ENCODE measurements at places on chromosomes 2 and 18. TPM values are rescaled to one million over a fixed set of nuclear protein-coding genes. Genes with fewer than 3 reads are reported as not detected.
A peak's percentile ranks its signal among the peaks of the same experiment; 100 is the strongest.

VWC2L gene
- not detected for polyA plus RNA-seq

FRZB gene
- polyA plus RNA-seq: not detected

TFCP2L1 gene
- polyA plus RNA-seq: 31.0 TPM

- H3K27ac ChIP-seq: no peak overlapping the region
- no peaks in the 10 kb centered on the region for H3K36me3 ChIP-seq
- no peaks in the 10 kb centered on the region for H3K27me3 ChIP-seq
- no peak overlapping the region for H3K4me3 ChIP-seq
- H3K4me1 ChIP-seq: no peaks in the 10 kb centered on the region
- DNase-seq: no peak
Measured at GRCh38 chr2:155368934-155369333, 670.4 kb downstream of the KCNJ3 start.

GRCh38 chr18:519019-519879 is 18.7 kb upstream of the COLEC12 start:
- no peak overlapping the region for H3K27ac ChIP-seq
- no peaks in the 10 kb centered on the region for H3K27me3 ChIP-seq
- DNase-seq: no peak
- no peaks in the 10 kb centered on the region for H3K36me3 ChIP-seq
- H3K4me3 ChIP-seq: no peak overlapping the region

- peaks cover 26% of the 10 kb centered on the region for H3K4me1 ChIP-seq
- H3K4me3 ChIP-seq: no peak overlapping the region
- no peaks in the 10 kb centered on the region for H3K27me3 ChIP-seq
- peak overlapping the region; percentile 45 for H3K27ac ChIP-seq
Measured at GRCh38 chr2:235170536-235171521, 219.0 kb downstream of the SH3BP4 start.

DNA sequence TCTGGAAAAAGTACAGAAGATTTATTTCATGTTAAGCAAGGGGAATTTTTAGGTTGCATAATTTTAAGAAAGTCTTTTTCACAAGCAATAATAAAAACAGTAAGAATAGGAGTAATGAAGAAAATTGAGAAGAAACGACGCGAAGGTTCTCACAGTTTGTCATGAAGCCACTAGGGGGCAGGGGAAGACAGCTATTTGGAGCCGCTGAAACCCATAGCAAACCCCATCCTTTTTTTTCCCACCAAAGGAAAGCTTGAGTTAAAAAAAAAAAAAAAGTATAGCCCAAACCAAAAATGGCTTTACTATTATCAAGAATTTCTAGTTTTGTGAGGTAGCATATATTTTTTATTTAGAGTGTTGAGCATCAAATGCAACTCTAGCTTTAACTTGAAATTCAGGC is 300.9 kb downstream of the PHLPP1 start:
- no peaks in the 10 kb centered on the region for H3K4me1 ChIP-seq
- no peaks in the 10 kb centered on the region for H3K36me3 ChIP-seq
- no peak for DNase-seq
- no peak overlapping the region for H3K27ac ChIP-seq
- H3K4me3 ChIP-seq: no peak overlapping the region
- peaks cover 4% of the 10 kb centered on the region for H3K27me3 ChIP-seq

LYPD6 gene
- polyA plus RNA-seq: 2.4 TPM

SERPINB3 gene
- polyA plus RNA-seq: 3.8 TPM

SLC9A4 gene
- not detected for polyA plus RNA-seq

GRCh38 chr2:100321866-100322820 is at the start of gene LONRF2:
TSS of gene LONRF2 (minus strand) at chr2:100322501. CDS start at chr2:100322093, 408 bp downstream.
- no peaks in the 10 kb centered on the region for H3K36me3 ChIP-seq
- H3K27ac ChIP-seq: no peak within 1 kb of the TSS
- no peak for DNase-seq
- no peaks in the 10 kb centered on the region for H3K4me1 ChIP-seq
- H3K4me3 ChIP-seq: no peak within 1 kb of the TSS

SLC23A3 gene
- polyA plus RNA-seq: 2.4 TPM

DNA sequence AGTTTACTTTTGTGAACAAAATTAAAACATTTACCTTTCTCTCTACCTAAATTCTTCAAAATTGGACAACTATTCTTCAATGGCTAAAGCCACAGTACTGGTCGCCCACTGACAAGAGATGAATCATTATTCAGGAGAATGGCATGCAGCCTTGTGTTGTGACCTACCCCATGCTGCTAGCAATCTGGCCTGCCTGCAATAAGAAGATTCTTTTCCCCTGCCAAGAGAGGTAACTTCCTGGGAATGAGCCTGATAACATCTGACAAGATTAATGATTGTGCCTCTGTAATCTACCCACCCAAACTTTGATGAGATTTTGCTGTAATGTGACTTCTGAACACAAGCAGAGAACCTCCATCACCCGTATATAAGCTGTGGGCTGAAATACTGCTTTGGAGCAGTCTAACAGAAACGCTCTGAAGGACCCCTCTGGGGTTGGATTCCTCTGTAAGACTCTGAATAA is 47.0 kb upstream of the ST3GAL5 start:
- no peak for DNase-seq
- H3K4me3 ChIP-seq: no peak overlapping the region
- H3K4me1 ChIP-seq: peaks cover 32% of the 10 kb centered on the region
- no peaks in the 10 kb centered on the region for H3K27me3 ChIP-seq

GPAT2 gene
- polyA plus RNA-seq: 0.06 TPM

NEB gene
- 0.16 TPM for polyA plus RNA-seq

DNA sequence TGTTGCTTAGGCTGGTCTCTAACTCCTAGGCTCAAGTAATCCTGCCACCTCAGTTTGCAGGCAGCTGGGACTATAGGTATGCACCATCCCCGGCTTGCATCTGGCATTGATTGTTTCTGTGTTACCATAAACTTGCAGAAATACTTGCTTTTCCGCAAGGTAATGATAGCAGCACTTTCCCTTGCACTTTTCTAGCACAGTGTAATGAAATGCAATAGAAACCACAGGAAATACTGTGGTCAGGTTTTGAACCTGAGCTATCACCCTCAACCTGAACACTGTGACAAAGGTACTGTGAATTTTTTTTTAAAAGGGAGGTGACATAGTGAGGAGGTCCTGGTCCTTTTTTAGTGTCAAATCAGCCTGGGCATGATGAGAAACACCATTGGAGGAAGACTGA is 38.3 kb downstream of the DHRS9 start:
- no peak overlapping the region for H3K27ac ChIP-seq
- DNase-seq: no peak
- no peaks in the 10 kb centered on the region for H3K36me3 ChIP-seq
- H3K4me3 ChIP-seq: no peak overlapping the region
- H3K4me1 ChIP-seq: peaks cover 3% of the 10 kb centered on the region

DNA sequence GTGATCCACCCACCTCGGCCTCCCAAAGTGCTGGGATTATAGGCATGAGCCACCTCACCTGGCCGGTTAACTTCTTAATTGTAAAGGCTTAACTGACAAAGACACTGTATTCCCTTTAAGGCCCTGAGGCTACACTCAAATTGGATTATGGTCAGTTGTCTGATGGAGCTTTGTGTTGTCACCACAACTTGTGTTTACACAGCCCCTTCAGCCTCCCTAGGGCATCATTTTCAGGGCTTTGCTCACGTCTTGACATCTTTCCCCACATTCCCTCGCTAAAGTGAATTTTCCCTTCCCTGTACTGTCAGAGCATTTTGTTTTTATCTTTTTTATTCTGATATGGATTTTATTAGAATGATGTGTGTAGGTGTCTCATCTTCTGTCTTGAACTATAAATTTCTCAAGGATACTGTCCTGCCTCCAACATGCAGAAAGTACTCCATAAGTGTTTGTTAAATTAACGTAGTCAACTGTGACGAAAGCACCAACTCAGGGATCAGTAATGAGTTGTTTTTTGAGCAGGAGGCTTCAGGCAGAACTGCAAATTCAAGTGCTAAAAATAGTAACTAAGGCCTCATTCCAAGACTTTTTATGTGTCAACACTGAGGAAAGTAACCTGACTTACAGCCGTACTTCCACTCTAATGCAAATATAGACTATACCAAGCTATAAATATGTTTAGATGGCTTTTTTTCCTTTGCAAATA is 77.1 kb upstream of the NARS1 start:
- peaks cover 5% of the 10 kb centered on the region for H3K4me1 ChIP-seq
- peaks cover 6% of the 10 kb centered on the region for H3K36me3 ChIP-seq
- no peak overlapping the region for H3K27ac ChIP-seq
- no peaks in the 10 kb centered on the region for H3K27me3 ChIP-seq
- H3K4me3 ChIP-seq: no peak overlapping the region

DNA sequence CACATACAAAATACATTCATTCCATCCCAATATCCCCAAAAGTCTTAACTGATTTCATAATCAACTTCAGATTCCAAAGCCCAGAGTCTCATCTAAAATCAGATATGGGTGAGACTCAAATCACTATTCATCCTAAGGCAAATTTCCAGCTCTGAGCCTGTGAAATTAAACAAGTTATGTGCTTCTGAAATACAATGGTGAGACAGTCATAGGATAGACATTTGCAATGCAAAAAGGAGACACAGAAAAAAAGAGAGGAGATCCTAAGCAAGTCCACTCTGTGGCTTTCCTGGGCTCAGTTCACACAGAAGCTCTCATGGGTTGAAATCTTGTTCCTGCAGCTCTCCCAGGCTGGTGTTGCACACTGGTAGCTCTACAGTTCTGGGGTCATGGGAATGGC is 18.3 kb downstream of the ZNF892 start:
- no peaks in the 10 kb centered on the region for H3K36me3 ChIP-seq
- H3K27me3 ChIP-seq: peaks cover 8% of the 10 kb centered on the region
- no peak overlapping the region for H3K27ac ChIP-seq
- DNase-seq: no peak
- no peak overlapping the region for H3K4me3 ChIP-seq

POTEC gene
- not detected for polyA plus RNA-seq

ASPRV1 gene
- polyA plus RNA-seq: 1.5 TPM

FBXO48 gene
- 1.9 TPM for polyA plus RNA-seq

CCL20 gene
- 0.70 TPM for polyA plus RNA-seq

DNA sequence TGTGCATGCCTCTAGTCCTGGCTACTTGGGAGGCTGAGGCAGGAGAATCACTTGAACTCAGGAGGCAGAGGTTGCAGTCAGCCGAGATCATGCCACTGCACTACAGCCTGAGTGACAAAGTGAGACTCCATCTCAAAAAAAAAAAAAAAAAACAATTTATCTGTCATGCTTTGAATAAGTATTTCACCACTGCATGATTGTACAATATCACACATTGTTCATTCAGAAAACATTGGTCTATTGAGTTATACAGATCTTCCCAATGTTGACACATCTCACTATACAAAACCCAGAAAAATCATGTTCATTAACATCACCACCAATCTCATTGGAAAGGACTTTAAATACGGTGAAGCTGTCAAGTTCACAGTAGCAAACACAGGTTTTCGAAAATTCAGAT is 46.8 kb upstream of the PPM1B start:
- no peak overlapping the region for H3K4me3 ChIP-seq
- no peaks in the 10 kb centered on the region for H3K27me3 ChIP-seq

GRCh38 chr18:57587098-57587661 is 678 bp upstream of the FECH start:
- no peaks in the 10 kb centered on the region for H3K36me3 ChIP-seq
- H3K27ac ChIP-seq: peak overlapping the region; percentile 44
- peaks cover 10% of the 10 kb centered on the region for H3K4me1 ChIP-seq
- no peaks in the 10 kb centered on the region for H3K27me3 ChIP-seq
- DNase-seq: no peak
- H3K4me3 ChIP-seq: no peak overlapping the region

DNA sequence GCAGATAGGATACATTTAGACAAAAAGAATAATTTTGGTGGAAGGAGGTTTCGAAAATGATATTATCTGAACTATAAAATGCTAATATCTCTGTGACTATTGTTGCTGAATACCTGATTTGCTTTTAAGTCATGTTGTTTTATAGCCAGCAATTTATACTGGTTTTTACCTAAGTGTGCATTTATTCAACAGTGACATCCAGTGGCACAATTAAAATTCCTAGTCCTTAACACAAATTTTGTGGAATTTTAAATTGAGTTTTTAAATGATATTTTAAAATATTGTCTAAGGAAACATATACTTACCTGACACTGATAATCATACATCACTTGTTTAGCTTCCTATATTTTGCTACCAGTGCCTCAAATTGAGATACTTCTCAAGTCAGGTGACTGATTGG is 144.8 kb downstream of the ARHGAP28 start:
- H3K4me3 ChIP-seq: no peak overlapping the region
- H3K27ac ChIP-seq: no peak overlapping the region
- H3K4me1 ChIP-seq: no peaks in the 10 kb centered on the region
- H3K36me3 ChIP-seq: no peaks in the 10 kb centered on the region
- no peaks in the 10 kb centered on the region for H3K27me3 ChIP-seq

GRCh38 chr18:80246445-80247392 is 595 bp downstream of the PARD6G start:
- no peak for DNase-seq
- H3K4me1 ChIP-seq: peaks cover 47% of the 10 kb centered on the region
- peak overlapping the region; percentile 83 for H3K4me3 ChIP-seq
- peaks cover 4% of the 10 kb centered on the region for H3K36me3 ChIP-seq

DNA sequence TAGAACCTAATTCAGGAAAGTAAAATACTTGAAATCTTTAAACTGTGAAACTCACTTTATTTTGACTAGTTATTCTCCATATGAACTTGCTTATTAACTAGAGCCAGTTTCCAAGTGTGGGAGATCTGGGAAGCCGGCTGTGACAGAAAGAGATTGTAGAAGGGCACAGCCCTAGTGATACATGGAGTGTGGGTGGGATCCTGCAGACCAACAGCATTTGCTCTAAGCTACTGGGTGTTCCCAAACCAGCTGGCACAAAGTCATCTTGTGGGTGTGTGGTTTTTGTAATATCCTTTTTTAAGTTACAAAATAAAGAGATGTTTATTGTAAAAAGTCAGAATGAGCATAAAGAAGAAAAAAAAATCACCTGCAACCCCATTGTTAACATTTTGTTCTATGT is 3.4 kb downstream of the DUSP19 start:
- no peaks in the 10 kb centered on the region for H3K27me3 ChIP-seq
- peaks cover 3% of the 10 kb centered on the region for H3K4me1 ChIP-seq
- no peak for DNase-seq
- no peaks in the 10 kb centered on the region for H3K36me3 ChIP-seq
- no peak overlapping the region for H3K4me3 ChIP-seq

CCDC138 gene
- polyA plus RNA-seq: 2.4 TPM

- H3K27me3 ChIP-seq: no peaks in the 10 kb centered on the region
- peaks cover 15% of the 10 kb centered on the region for H3K4me1 ChIP-seq
- H3K36me3 ChIP-seq: no peaks in the 10 kb centered on the region
Measured at GRCh38 chr2:236673126-236673822, 103.6 kb downstream of the ACKR3 start.

DNA sequence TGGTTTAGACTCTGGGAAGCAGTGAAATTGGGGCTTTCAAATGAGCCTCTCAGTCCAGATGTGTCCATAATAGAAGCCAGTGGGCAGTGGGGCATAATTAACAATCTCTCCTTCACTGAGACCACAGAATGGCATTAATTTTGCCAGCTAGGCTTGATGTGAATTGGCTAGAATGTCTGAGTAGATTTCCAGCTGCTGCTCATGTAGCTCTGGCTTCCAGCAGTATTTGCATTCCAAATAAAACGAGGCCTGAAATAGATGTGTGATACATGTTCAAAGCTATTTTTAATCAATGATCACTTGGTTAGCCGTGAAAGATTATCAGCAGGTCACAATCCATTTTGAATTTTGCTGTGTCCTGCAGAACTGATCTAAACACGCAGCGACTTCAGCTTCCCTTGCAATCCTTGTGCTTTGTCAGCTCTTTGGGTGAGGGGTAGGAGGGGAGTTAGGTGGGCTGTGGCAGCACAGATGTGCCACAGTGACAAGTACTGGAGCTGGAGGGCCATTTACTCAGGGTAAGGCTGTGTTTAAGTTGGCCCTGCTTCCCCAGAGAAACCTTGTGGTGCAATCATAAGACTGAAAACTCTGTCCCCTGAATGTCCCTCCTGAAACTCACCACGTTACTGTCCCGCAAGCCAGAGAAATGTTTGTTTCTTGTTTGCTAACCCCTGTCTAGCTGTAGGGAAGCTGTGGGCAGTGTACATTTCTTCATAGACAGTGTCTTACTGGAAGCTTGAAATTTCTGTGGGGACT is 56.9 kb upstream of the TMEM178A start:
- H3K4me3 ChIP-seq: no peak overlapping the region
- no peaks in the 10 kb centered on the region for H3K36me3 ChIP-seq
- H3K27ac ChIP-seq: no peak overlapping the region

ATG9A gene
- polyA plus RNA-seq: 54.2 TPM

Data from keratinocyte (primary cell).